ENCODE measurements at places on chromosomes 5 and 9. TPM values are rescaled to one million over a fixed set of nuclear protein-coding genes. Genes with fewer than 3 reads are reported as not detected.

The PFN3 gene
- not detected for total RNA-seq

The PCA3 gene
- not detected for total RNA-seq

GRCh38 chr9:87606841-87607521 is 109.3 kb downstream of the DAPK1 start:
- no peak for DNase-seq

DNA sequence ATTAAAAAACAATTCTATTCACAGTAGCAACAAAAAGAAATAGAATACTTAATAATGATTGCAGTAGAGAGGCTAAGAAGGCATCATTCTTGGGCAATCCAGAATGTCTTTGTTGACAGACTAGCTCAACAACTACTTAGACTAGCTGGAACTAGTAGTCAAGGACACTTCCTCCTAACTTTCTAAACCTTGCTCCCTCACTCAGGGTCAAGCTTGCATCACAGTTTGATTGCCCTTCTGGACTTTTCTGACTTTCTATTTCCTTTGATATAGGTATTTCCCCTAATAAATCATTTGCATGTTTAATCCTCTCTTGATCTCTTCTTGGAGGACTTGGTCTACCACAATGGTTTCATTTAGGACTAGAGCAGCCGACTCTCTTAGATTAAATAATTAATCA is 1107.9 kb downstream of the PTPRD start:
- no peak for DNase-seq

- DNase-seq, result no peak
Measured at GRCh38 chr5:118378959-118379358, 609.4 kb downstream of the DTWD2 start.

DNA sequence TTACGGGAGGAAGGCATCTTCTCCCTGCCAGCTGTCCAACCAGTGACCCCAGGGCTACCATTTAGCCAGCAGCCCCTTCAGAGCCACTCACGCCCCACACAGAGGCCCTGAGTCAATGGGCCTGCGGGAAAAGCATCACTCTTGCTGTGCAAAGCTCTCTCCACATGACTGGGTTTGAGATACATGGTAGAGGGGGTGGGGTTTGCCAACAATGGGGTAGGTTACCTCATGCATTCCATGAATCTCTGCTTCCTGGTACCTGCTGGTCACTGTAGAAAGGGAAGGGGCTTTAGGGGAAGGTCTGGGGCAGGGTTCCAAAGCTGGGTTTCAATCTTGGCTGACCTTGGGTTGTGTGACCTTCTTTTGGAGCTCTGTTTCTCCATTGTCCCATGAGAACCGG is 22.9 kb upstream of the TTLL11 start:
- DNase-seq, result no peak

Data from activated naive CD4-positive, alpha-beta T cell treated with anti-CD3 and anti-CD28 coated beads, Interleukin-2, amount 50 U/mL, for 72 hours (primary cell).